Activated CD8-positive, alpha-beta memory T cell treated with anti-CD3 and anti-CD28 coated beads for 1 hour (primary cell): ENCODE measurements at places on chromosomes 5 and 9.

GRCh38 chr9:83330207-83331196 is 207.7 kb downstream of the FRMD3 start:
- DNase-seq: no peak

GRCh38 chr5:137938751-137939143 is 49.5 kb downstream of the PKD2L2 start:
- DNase-seq: no peak

DNA sequence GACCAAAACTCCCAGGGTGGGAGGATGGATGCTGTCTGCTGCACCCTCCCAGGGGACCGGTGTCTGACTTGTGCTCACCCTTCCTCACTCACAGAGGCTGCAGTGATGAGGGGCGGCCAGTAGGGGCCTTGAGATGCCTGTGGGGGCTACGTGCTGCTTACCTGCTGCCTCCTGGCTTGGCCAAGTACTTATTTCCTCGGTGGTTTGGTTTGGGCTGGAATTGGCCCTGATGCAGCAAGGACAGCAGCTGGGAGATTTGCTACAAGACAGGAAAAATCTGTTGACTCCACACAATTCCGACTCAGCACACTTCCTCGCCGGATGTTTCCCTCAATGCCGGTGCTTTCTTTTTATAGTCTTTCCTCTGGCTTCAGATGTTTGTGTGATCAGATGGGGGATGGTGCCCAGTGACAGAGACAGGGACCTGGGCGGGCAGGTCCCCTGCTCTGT is 6.6 kb downstream of the PCDH12 start:
- DNase-seq: no peak

- no peak for DNase-seq
Measured at GRCh38 chr9:119289740-119290433, 79.3 kb downstream of the BRINP1 start.

DNA sequence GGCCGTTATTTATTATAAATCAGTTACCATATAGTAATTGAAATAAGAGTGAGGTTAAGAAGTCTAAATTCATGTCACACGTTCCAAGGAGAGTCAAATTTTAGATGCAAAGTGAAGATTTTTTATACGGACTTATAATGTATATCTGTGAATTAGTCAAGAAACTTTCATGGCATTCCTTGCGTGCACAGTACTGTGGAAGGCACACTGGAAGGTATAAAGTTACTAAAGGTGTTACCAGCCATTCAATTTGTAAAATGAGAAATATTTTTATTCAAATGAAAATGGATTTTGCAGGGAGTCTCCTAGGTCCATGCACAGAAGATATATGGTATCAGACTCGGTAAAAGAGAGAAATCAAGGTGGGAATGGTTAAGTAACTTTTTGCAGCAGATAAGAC is 408.1 kb upstream of the CTNND2 start:
- no peak for DNase-seq

DNA sequence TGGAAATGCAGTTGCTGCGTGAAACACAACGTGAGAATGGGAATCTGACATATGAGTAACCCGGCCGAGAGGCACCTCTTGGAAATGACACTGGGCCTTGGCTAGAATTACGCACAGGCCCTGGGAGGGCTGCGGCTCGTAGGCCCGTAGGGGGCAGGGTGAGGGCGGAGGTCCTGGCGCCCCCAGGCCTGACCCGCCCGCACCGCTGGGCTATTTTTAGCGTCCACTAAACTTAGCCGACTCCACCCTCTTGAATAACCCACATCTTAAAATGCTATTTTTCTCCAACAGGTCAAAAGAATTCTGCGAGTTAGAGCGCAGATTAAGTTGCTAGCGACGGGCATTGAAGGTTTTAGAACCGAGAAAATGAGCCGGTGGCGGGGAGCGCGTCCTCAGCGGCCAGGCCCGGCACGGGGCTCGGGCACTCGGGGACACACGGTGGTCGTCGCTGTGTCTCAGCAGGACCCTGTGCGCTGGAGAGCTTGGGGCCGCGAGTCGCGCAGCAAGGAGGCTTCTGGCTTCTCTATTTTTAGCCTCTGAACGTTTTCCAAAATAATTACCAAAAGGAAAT is 168.5 kb downstream of the AUH start:
- no peak for DNase-seq
